A172 (cell line): ENCODE measurements at places on chromosomes 7 and 10.

DNA sequence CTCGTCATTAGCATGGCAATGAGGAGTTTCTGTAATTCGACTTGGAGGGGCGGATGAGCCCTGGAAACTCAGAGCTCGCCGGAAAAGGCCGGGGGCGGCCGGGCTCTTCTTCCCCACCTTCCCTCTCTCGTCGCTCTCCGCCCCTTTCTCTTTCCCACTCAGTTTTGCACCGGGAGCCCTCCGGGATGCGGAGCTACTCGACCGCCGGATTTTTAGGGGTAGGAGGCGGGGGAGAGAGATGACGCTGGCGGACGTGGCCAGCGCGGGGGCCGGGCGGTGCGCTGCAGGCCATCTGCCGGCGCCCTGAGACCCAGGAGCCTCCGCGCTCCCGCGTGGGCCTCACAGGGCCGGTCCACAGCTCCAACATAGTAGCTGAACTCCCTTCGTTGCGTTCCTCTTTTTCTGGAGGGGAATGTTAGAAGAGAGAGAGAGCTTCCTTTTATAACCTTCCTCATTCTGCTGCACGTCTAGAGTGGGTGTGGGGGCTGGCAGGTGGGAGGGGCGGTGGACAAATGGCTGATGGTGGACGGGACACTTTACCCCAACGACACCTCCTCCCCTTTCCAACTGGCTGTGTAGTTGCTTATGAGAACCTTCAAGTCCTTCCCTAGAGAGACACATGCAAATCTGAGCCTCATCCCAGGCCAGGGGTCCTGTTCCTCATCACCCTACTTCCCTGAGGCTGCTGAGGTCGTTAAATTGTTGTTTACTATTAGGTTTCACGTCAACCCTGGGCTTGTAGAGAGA, 1.1 kb upstream of the HOXA1 start:
- no peak for DNase-seq

GRCh38 chr10:4141471-4141870, 356.5 kb upstream of the KLF6 start:
- DNase-seq = peak; percentile 13

GRCh38 chr10:75101416-75102251, 9.8 kb upstream of the SAMD8 start:
- DNase-seq = no peak

GRCh38 chr7:6651851-6652445, 14.8 kb downstream of the ZNF316 start:
- DNase-seq = no peak

- no peak for DNase-seq
These were observed 1.3 kb downstream of the TFPI2 start for GRCh38 chr7:93889261-93889660.

DNA sequence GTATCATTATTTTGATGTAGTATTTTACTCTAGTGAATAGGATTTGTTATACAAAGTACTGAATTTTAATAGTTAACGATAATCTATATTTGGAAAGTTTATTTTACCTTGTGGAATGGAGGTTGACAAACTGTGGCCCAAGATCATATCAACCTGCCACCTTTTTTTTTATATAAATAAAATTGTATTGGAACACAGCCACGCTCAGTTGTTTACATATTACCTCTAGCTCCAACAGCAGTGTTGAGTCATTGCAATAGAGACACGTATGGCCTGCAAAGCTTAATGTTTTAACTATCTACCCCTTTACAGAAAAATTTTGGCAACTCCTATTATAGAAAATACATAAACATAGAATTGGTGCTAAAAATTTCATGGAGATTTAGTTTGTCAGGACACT, 239.3 kb downstream of the THSD7A start:
- DNase-seq = no peak

GRCh38 chr10:112848868-112849430, 101.1 kb upstream of the TCF7L2 start:
- no peak for DNase-seq

DNA sequence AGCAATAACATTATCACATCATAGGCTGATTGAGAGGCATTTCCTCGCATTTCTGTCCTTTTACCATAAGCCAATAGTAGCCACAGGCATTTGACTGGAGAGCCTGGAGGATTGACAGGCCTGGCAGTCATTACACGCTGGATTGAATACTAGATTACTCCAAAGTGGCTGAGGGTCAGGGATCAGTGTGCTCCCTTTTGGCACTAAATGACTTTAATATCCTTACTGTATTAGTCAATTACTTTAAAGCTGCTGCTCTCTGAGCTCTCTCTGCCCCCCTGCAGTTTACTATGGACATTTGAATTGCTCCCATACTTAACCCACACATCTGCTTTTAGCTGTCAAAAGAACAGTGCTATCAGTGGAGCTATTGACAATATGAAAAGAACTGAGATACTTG, 302.0 kb downstream of the TFEC start:
- no peak for DNase-seq

GRCh38 chr7:34298492-34299013, 359.5 kb upstream of the NPSR1 start:
- no peak for DNase-seq

DNA sequence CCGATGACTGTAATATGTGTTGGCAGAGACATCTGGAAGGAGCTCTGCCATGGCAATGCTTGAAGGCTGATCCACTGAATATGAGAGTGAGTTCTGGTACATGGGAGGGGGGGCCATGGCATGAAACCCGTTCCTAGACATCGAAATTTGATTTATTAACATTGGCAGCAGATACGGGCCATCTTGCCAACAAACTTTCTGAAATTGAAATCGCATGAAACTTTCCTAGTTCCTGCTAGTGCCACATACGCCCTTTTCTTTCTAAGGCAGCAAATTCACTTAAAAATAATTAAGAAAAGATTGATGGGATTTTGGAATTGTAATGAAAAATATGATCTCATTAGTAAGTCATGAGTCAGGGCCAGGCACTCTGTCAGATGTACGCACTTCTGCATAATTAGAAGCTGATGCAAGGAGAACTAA, 91.8 kb upstream of the KMT2C start:
- DNase-seq = no peak

DNA sequence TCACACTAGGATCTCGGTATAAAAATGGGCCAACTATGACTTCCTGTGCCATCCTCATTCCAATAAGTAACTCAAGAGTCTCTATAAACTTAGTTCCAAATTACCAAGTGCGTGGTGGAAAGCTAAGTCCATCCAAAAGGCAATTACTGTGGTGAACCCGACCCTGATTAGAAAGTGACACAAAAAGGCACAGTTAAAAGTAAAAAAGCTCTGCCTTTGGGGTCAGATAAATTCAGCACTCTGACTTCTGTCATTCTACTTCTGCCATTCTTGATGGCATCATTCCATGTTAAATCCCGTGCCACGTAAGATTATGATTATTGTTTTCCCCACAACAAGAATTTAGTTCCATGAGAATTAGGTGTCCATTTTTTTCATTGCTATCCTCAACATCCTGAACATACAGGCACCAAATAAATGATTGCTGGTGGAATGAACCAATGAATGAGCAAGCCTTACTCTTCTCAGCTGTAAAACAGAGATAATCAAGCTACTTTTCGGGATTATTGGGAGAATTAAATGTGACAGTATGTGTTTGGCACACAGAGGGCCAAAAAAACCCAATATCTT, 877 bp downstream of the NCOA4 start:
- DNase-seq = no peak

DNA sequence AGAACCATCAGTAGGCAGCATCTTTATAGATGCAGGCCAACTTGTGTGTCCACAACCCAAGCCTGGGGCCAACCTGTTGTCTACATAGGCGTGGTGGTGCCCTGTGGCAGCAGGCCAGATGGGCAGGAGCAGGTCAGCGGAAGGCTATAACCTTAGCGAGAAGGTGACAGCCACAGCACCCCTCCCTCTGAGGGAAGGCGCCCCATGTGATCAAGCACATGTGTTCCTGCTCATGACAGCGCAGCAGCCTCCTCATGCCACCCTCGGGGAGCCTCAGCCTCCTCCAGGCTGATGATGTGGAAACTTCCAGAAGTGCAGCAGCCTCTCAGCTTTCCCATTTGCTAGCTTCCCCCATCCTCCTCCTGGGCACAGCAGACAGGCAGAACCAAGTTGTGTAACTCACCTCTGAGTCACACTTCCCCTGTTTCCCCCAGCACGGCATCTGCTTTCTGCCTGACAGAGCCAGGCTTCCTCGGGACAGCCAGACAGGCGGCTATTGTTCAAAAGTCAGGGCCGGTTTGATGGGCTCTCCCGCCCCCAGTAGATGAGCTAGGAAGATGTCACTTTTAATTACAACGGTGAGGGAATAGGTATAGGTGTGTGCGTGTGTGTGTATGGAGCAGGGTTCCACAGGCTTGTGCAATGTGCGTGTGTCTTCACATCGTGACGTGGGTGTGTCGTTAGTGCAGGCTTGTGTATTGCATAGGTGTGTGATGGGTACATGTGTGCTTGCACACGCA, 312.0 kb upstream of the ZMIZ1 start:
- DNase-seq = peak; percentile 95

GRCh38 chr7:47670729-47671128, 88.8 kb upstream of the TNS3 start:
- no peak for DNase-seq

- DNase-seq = no peak
These were observed 509.3 kb upstream of the KLF6 start for GRCh38 chr10:4294271-4294670.

DNA sequence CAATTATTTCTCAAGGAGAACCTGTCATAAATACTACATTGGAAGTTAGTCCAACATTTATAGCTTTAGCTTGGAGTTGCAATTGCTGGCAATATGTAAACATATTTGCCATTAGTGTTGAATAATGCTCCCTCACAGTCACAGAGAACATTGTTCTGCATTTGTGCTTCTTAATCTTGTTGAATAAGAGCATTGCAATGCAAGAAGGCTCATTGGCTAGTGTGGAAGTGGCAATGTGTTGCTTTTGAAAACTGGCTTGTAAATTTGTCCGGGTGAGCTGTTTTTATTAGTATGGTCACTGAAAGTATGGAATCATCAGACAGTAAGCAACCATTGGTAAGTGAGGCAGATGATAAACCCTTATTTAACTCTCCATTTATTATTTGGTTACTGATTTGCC, 47.7 kb upstream of the MBL2 start:
- no peak for DNase-seq

GRCh38 chr10:120415709-120416330, 41.2 kb upstream of the PLPP4 start:
- peak; percentile 89 for DNase-seq

- peak; percentile 40 for DNase-seq
These were observed 4.4 kb upstream of the BET1 start for GRCh38 chr7:94008537-94008936.

GRCh38 chr10:122244001-122244975, 26.8 kb upstream of the BTBD16 start:
- DNase-seq = no peak

DNA sequence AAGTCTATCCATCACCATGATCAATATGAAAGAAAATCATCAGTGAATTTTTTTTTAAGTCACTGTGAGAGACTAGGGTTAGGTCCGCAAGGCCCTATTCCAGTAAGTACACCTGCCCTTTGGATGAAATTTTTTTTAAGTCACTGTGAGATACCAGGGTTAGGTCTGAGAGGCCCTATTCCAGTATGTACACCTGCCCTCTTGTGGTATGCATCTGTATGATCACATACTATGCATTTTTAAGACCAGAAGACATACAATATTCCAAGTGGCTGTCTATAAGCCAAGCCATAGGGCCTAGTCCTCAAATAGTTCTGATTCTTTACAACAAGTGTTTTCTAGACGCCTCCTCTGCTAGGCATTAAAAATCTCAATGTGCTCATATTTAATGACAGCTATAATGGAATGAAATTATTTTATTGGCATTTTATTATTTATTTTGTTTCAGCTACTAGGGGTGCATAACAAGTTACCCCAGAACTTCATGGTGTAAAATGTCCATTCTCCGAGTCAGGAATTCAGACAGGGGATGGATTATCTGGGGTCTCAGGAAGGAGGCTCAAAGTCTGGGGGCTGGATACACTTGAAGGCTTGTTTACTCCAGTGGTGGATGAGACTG, 53.1 kb downstream of the TEX36 start:
- DNase-seq = peak; percentile 8

GRCh38 chr7:32140210-32140939, 70.2 kb upstream of the PDE1C start:
- DNase-seq = no peak

- no peak for DNase-seq
These were observed 24.3 kb upstream of the PDZD8 start for GRCh38 chr10:117399341-117400196.

GRCh38 chr7:23696916-23697441, 13.0 kb upstream of the STK31 start:
- peak; percentile 75 for DNase-seq

- DNase-seq = no peak
These were observed 47.9 kb upstream of the GPR26 start for GRCh38 chr10:123618224-123618623.

DNA sequence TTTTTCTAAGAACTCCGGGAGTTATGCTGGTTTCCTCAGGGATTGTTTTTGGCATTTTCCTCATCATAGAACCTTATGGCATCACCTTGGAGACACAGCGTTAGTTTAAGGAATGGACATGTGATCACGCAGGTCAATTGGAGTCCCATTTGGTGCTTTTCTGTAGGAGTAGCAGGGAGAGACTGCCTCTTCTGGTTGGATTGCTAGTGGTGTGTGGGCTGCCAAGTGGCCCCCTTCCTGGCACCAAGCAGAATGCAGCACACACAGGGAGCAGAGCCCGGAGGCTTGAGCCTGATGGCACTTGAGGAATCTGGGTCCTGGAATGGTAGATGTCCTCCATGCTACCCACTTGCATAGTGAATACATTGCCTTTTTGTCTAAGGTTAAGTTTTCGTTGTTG, 57.9 kb downstream of the SDK1 start:
- no peak for DNase-seq

GRCh38 chr7:95608359-95609173, 12.2 kb upstream of the PDK4 start:
- DNase-seq = peak; percentile 93

- no peak for DNase-seq
These were observed 590.6 kb downstream of the PTPRN2 start for GRCh38 chr7:157997080-157997440.

- DNase-seq = no peak
These were observed 4.0 kb upstream of the SVOPL start for GRCh38 chr7:138705167-138705566.

DNA sequence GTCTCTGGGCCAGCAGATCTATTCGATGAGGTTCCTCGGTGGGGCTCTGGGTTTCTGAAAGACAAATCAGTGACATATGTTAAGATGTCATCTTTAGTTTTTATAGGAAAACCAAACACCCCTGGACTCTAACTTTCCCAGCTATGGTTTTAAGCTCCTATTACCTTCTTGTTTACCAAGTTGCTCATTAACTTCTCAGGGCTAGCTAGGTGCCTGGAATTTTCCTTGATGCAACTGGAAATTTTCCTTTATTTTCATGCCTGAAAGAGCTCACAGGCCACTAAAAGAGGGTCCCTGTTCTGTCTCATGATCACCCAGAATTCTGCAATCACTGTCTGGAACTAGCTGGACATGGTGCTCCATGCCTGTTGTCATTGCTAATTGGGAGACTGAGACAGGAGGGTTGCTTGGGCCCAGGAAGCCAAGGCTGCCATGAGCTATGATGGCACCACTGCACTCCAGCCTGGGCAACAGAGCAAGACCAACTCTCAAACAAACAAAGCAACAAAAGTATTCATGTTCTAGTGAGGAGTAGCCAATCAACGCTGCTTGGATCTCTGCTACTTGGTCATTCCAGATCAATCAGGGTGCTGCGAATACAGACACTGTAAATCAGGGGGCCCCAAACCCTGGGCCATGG, 1173.5 kb upstream of the AUTS2 start:
- DNase-seq = no peak
